ENCODE measurements at places on chromosomes 2 and 18.

DNA sequence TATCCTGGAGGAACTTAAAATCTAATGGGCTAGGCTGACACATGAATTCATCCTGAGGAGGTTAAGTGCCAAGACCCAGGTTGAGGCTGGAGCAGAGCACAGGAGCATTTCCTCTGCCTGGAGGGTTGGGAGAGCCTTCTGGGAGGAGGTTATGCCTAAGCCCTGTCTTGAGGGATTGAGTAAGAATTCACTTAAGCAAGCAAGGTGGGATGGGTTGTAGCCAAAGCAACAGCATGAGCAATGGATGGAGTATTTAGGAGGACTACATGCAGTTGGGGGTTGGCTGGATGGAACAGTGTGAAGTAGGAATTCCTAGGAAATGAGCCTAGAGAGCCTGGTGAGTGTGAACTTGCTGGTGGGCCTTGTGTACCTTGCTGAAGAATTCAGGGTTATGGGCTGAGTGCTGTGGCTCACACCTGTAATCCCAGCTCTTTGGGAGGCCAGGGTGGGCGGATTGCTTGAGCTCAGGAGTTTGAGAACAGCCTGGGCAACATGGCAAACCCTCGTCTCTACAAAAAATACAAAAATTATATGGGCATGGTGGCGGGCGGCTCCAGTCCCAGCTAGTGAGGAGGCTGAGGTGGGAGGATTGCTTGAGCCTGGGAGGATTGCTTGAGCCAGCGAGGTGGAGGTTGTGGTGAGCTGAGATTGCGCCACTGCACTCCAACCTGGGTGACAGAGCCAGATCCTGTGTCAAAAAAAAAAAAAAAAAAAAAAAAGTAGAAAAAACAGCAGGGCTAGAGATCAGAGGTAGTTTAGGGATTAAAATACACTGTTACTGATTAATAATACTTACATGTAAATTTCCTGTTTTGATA lies 22.2 kb downstream of the TANC1 start:
- no peak for DNase-seq

- no peak for DNase-seq
Observed at GRCh38 chr2:231682603-231683291, 25.6 kb upstream of the PTMA start.

- DNase-seq, result no peak
Observed at GRCh38 chr2:166891727-166892126, 3.4 kb downstream of the XIRP2 start.

DNA sequence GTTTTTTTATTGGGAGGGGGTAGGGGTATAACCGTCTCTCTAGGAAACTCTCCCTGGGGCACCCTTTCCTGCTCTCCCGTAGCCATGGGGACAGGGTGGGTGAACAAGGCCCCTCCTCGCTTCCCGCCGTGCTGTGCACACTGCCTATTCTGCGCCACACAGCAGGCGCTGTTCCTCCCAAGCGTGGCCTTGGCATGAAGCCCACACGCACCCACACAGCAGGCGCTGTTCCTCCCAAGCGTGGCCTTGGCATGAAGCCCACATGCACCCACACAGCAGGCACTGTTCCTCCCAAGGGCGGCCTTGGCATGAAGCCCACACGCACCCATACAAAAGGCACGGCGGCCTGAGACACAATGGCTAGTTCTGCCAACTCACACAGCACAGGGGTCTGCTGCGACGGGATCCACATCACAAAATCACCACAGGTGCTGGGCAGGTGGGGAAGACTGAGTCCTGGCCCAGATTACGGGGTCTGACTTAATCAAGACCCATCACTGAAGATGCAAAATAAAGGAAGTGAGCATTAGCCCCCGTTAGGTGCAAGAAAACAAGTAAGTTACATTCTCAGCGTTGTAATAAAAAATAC lies 46.6 kb upstream of the TPO start:
- no peak for DNase-seq

DNA sequence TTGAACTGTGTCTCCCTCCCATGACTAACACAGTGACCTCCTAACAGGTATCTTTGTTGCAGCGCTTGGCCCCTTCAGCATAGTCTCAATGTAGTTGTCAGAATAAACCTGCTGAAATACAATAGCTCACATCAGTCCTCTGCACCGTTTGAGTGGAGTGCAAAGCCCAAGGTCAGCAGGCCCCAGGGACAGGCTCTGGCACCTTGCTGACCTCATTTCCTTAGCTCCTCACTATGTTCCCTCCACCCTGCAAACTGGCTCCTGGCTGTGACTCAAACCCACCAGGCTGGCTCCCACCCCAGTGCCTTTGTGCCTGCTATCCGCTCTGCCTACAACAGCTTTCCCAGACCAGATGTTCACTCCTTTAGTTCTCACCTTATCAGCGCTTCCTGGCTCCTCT lies 146.7 kb downstream of the LRATD1 start:
- DNase-seq, result no peak

- DNase-seq, result no peak
Observed at GRCh38 chr18:50451100-50451842, 76.4 kb downstream of the SKA1 start.

- no peak for DNase-seq
Observed at GRCh38 chr2:204069804-204070203, 133.2 kb downstream of the ICOS start.

DNA sequence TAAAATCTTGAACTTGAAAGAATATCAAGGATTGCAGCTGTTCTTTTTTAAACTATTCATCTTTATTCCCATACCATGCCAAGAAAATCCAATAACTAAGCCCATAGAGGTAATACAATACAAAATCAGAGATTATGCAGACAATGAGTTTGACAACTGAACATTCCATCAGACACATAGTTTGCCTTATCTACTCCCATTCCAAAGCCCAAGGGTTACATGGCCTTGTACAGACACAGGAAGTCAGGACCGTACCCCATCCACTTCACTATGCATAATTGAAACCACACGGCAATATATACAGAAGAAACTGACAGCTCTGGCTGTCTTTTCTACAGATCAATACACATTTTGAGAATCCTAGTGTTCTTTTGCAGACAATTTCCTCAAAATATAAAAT lies 181.3 kb downstream of the TMX3 start:
- no peak for DNase-seq

DNA sequence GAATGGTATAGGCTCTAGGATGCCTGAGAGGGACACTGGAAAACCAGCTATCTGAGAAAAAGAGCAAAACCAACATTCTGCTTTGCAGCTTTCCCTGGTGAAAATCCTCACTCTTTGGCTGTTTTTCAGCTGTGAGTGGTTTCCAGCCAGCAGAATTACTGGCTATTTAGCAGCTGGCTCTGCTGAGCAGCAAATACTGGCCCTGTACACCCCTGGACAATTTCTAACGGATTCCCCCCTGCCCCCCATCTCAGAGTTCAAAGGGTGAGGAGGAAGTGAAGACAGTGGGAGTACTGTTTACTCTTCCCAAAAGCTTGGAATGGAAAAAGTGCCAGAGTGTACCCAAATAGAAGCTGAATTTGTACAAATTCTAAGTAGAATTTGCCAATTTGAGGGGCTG lies 26.1 kb upstream of the IMP4 start:
- DNase-seq, result no peak

GRCh38 chr2:121532894-121533293 lies 2.2 kb downstream of the RNU4ATAC start:
- DNase-seq, result no peak

- DNase-seq, result peak; percentile 16
Observed at GRCh38 chr2:217886720-217887309, 116.0 kb downstream of the TNS1 start.

GRCh38 chr2:21947046-21947445 lies 823.3 kb downstream of the TDRD15 start:
- DNase-seq, result no peak

- no peak for DNase-seq
Observed at GRCh38 chr2:48545244-48545643, 15.3 kb downstream of the STON1 start.

- no peak for DNase-seq
Observed at GRCh38 chr2:204078003-204078698, 141.6 kb downstream of the ICOS start.

GRCh38 chr2:61042807-61043206 lies 22.9 kb upstream of the SANBR start:
- DNase-seq, result no peak

DNA sequence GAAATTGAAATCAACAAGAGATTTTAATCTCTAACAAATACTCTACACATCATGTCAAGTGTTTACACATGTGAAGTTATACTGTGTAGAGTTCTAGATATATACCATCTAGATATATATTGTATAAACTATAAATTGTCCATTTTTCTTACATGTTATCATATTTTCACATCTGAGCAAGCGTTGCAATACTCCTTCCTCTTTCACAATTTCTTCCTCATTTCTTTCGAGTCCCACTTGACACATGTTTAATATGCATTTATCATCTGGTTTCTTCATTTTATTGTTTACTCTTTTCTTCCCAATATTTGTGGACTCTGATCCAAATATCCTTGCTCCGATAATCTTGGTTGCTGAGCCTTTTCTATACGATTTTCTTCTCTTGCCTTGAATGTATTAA lies 50.2 kb downstream of the UNC80 start:
- DNase-seq, result no peak

- no peak for DNase-seq
Observed at GRCh38 chr18:58276789-58277739, 233.0 kb downstream of the NEDD4L start.

DNA sequence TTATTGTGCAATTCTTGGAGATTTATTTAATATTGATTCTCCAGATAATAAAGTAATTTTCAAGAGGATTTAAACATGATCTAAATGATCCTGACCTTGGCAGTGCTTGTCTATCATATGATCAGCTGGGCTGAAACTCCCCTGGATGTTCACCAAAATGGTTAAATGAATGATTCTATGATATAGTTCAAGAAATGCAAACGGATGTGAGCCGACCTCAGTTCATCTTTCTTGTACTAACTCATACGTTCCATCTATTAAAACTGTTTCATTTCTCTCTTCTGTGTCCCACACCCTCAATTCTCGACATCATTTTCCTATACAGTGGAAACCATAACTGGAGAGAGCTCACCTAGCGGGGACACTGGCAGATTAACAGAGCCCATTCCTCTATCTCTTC lies 281.7 kb upstream of the CCDC68 start:
- no peak for DNase-seq

- no peak for DNase-seq
Observed at GRCh38 chr2:237711458-237712150, 84.2 kb downstream of the LRRFIP1 start.

GRCh38 chr2:227623226-227623625 lies 5.9 kb downstream of the SCYGR4 start:
- no peak for DNase-seq

GRCh38 chr2:108594982-108595464 lies 60.8 kb downstream of the LIMS1 start:
- DNase-seq, result no peak

DNA sequence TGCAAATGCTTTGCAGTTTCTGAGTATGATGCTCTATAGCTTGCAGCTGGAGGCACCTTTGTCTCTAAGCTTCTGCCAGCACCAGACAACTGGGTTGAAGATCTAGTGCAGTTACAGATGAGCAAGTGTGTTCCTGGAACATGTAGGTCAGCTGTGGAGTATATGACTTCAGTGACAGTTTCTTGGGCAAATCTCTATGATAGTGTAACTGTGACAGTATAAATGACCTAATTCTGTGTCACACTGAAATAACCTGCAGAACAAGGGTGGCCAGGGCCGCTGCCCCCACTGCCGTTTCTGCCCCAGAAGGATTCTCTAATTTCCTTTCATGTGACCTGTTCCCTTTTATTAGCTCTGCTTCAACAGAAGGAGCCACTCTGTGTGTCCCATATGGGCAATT lies 145.3 kb upstream of the DAPL1 start:
- no peak for DNase-seq

GRCh38 chr2:78068808-78069207 lies 546.6 kb upstream of the LRRTM4 start:
- no peak for DNase-seq

GRCh38 chr2:144512470-144512869 lies 7.4 kb downstream of the ZEB2 start:
- no peak for DNase-seq

- no peak for DNase-seq
Observed at GRCh38 chr2:66869076-66869475, 434.2 kb downstream of the MEIS1 start.

DNA sequence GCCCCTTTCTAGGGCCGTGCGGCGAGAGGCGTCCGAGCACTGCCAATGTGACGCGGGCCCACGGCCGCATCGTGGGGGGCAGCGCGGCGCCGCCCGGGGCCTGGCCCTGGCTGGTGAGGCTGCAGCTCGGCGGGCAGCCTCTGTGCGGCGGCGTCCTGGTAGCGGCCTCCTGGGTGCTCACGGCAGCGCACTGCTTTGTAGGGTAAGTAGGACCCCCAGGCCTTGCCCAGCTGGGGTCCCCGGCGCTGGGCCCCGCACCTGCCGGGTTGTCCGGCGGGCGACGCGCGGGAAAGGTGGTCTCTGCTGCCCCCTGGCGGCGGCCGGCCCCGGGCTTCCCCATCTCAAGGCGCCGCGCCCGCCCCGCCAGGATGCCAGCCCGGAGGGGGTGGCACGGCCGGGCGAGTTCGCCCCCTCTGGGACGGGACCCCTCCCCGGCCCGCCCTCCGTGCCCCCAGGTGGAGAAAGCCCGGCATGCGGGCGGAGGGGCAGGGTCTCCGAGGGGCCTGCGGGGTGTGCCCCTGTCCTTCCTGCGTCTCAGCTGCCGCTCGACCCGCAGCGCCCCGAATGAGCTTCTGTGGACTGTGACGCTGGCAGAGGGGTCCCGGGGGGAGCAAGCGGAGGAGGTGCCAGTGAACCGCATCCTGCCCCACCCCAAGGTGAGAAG lies 1.9 kb downstream of the PRSS56 start:
- peak; percentile 32 for DNase-seq

DNA sequence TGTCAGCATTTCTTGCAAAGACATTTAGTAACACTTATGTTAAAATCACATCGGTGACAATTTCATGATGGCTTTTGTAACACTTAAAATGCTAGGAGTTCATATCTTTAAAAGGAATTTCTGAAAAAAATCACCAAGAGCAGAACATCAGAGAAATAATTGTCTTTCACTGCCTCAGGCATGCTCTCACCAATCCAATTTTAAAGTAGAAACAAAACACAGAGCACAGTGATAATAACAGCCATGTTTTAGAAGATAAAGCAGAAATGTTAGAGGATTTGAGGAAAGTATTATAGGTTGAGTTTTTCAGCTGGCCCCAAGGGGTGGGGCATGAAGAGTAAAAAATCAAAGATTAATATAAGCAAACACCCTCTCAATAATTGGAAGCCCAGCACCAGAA lies 1037.6 kb downstream of the DSC3 start:
- no peak for DNase-seq

- DNase-seq, result no peak
Observed at GRCh38 chr2:56382466-56382865, 198.7 kb downstream of the CCDC85A start.

GRCh38 chr2:126699716-126700581 lies 44.0 kb downstream of the GYPC start:
- no peak for DNase-seq

- no peak for DNase-seq
Observed at GRCh38 chr2:96506016-96506906, 1.1 kb upstream of the NEURL3 start.

DNA sequence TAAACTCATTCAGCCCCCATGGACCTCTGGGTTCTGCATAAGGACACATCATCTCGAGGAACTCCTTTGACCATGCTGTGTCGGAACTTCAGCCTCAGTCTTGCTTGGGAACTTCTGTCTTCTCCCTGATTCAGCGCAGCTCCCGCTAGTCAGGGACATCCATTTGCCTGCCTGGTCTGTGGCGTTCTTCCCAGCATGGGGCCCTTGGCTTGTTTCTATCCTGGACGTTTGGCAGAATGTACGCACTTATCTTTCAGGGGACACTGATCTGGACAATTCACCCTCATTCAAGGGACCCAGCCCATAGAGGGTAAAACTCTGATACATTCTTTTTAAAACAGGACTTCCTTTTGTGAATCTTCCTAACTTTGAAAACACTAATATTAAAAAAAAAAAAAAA lies 75.8 kb upstream of the WIPF1 start:
- no peak for DNase-seq

Measured in activated CD8-positive, alpha-beta memory T cell treated with anti-CD3 and anti-CD28 coated beads for 48 hours (primary cell).